ENCODE measurements at places on chromosomes 5 and 9.

GRCh38 chr5:125011947-125012346 lies 265.5 kb upstream of the ZNF608 start:
- no peak for DNase-seq

DNA sequence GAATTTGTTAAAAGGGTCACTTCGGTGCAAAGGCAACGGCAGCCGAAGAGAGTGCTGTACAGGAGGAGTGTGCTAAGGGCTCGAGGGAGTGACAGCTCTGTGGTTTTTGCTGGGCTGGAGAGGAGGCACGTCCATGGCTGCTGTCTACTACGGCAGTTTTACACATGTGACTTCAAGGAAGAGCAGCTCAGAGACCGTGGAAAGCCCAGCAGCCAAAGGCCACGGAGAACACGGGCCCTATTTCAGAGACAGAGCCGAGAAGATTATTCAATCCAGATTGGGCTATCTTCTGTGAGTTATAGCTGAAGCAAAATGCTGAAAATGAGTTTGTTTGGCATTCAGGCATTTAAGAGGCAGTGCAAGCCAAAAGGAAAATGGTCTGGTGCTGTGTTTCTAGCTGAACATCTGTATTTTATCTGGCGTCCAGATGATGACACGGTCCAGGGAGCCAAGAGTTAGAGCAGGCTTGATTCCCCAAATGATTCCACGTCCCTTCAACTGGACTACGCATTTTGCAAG lies 96.4 kb downstream of the RFK start:
- no peak for DNase-seq

GRCh38 chr9:127197861-127198430 lies 66.6 kb upstream of the GARNL3 start:
- DNase-seq: no peak

DNA sequence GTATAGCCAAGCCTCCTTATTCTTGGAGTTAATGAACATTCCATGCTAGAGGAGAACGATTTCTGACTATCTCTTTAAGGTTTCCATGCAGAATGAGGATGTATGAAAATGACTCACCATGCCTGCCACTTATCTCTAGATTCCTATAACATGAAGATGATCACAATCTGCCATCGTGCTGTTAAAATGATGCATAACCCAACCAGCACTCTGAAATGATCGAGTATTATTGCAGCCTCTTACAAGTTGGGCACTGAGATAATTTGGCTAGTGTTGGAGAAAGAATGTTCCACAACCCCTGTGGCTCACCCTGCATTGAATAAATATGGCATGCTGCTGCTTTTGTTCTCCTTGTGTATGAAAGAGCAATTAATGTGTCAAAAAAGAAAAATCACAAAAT lies 1143.6 kb upstream of the WWC1 start:
- no peak for DNase-seq

All from stomach (tissue), 19 donors.